Ovary (tissue), 10 donors: ENCODE measurements at places on chromosomes 13 and 19. TPM values are rescaled to one million over a fixed set of nuclear protein-coding genes. Genes with fewer than 3 reads are reported as not detected.
A peak's percentile ranks its signal among the peaks of the same experiment; 100 is the strongest.

DNA sequence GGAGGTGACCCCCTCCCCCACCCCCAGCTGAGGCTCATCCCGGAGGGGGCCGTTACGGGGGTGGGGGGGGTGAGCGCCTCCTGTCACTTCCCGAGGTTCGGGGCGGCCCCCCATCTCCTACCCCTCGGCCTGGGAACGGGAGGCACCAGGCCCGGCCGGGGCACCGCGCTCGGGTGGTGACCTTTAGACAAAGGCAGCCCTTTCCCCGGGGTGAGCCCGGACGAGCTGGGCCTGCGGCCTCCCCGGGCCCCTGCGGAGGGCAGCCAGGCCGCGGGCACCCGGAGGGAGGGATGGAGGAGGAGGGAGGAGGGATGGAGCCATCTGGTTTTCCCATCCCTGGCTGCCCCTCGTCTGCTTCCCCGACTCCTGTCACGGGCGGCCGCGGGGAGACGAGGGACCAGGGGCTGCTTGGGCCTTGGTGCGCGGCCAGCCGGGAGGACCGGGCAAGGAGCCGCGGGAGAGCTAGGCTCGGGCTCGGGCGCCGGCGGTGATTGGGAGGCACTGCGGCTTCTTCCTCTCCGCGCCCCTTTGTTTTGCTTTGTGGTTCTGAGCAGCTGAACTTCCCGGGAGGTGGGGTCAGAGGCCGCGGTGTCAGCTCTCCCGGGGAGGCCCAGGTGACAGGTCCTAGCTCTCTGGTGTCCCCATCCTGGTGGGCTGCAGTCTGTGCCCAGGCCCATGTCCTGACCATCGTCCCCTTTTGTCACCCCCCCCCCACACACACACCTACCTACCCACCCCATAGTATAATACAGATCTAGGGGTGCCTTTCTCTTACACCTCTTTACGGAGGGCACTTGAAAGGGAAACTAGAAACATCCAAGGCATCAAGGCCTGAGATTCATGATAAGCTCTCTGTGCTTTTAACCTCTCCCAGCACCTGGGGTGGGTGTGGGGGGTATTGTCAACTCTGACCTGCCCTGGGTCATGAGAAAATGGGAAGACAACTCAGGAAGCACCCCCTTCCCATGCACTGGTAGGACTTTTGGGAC is 1.3 kb downstream of the BICRA start:
- H3K4me3 ChIP-seq: peak overlapping the region; percentile 62
- H3K27ac ChIP-seq: peak overlapping the region; percentile 76
- H3K4me1 ChIP-seq: peaks cover 11% of the 10 kb centered on the region

- DNase-seq: no peak
- H3K36me3 ChIP-seq: no peaks in the 10 kb centered on the region
- H3K4me1 ChIP-seq: peaks cover 2% of the 10 kb centered on the region
- H3K4me3 ChIP-seq: no peak overlapping the region
- peaks cover 4% of the 10 kb centered on the region for H3K27me3 ChIP-seq
Observed at GRCh38 chr19:1744822-1745563, 8.3 kb upstream of the ONECUT3 start.

- DNase-seq: peak; percentile 79
- no peaks in the 10 kb centered on the region for H3K27me3 ChIP-seq
- no peaks in the 10 kb centered on the region for H3K36me3 ChIP-seq
- H3K4me1 ChIP-seq: no peaks in the 10 kb centered on the region
- H3K27ac ChIP-seq: no peak overlapping the region
Observed at GRCh38 chr19:46704379-46705076, 12.4 kb downstream of the PRKD2 start.

DNA sequence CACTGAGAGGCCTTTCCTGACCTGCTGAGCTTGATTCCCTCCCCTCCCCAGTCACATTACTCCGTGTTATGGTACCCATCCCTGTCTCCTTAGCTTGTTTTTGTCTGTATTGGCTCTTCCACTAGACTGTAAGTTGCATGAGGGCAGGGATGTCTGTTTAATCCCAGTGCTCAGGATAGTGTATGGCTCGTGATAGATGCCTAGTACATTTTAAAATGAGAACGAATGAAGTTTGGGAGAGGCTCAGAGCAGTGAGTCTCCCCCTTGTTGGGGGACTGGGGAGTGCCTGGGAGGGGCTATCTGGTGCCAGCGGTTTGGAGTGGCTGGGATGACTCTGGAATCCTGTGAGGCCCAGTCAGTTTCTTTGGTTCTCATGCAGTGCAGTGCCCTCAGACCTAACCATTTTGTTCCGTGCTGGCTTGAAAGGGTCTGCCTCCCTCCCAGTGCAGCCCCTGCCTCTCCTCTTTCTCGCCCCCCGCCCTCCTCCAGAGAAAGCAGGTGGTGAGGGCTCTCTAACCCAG is 35.5 kb downstream of the ACTN4 start:
- DNase-seq: no peak
- H3K4me1 ChIP-seq: peaks cover 36% of the 10 kb centered on the region
- H3K27me3 ChIP-seq: no peaks in the 10 kb centered on the region
- H3K27ac ChIP-seq: peak overlapping the region; percentile 78
- no peak overlapping the region for H3K4me3 ChIP-seq

- DNase-seq: no peak
- no peaks in the 10 kb centered on the region for H3K4me1 ChIP-seq
- H3K36me3 ChIP-seq: no peaks in the 10 kb centered on the region
- no peak overlapping the region for H3K4me3 ChIP-seq
- H3K27me3 ChIP-seq: no peaks in the 10 kb centered on the region
Observed at GRCh38 chr19:14840206-14840605, 5.2 kb upstream of the OR7A5 start.

- H3K27ac ChIP-seq: no peak overlapping the region
- no peaks in the 10 kb centered on the region for H3K27me3 ChIP-seq
- no peak overlapping the region for H3K4me3 ChIP-seq
- no peaks in the 10 kb centered on the region for H3K36me3 ChIP-seq
- no peaks in the 10 kb centered on the region for H3K4me1 ChIP-seq
- no peak for DNase-seq
Observed at GRCh38 chr19:29013325-29013724, 199.6 kb downstream of the UQCRFS1 start.

GRCh38 chr13:63910511-63910910 is 2494.9 kb upstream of the PCDH20 start:
- no peaks in the 10 kb centered on the region for H3K27me3 ChIP-seq
- no peak for DNase-seq
- no peaks in the 10 kb centered on the region for H3K36me3 ChIP-seq
- H3K4me3 ChIP-seq: no peak overlapping the region
- H3K27ac ChIP-seq: no peak overlapping the region

DNA sequence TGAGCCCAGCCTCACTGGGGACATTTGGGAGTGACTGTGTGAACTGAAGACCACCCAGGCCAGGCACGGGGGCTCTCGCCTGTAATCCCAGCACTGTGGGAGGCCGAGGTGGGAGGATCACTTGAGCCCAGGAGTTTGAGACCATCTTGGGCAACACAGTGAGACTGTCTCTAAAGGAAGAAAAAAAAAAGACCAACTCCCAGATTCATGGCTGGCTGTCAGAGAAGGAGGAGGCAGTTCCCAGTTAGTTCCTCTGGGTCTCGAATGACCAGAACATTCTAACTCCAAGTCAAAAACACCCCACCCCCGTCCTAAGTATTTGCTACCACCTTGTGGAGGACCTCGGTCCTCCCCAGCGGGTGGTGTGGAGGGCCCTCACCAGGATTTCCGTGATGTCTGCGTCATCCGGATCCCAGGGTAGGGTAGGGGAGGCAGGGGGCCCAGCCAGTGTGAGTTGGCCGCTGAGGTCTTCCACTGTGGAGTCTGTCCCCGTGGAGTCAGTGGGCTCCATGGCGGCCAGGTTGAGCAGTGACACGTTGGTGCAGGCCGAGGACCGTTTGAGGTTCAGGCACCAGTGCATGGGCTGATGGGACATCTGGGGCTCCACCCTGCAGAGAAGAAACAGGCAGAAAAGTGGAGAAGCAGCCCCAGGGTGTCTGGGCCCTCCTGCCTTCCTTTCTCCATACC is 1.3 kb downstream of the TSKS start:
- no peaks in the 10 kb centered on the region for H3K36me3 ChIP-seq
- H3K4me3 ChIP-seq: no peak overlapping the region
- H3K27me3 ChIP-seq: no peaks in the 10 kb centered on the region
- H3K27ac ChIP-seq: no peak overlapping the region
- no peak for DNase-seq

DNA sequence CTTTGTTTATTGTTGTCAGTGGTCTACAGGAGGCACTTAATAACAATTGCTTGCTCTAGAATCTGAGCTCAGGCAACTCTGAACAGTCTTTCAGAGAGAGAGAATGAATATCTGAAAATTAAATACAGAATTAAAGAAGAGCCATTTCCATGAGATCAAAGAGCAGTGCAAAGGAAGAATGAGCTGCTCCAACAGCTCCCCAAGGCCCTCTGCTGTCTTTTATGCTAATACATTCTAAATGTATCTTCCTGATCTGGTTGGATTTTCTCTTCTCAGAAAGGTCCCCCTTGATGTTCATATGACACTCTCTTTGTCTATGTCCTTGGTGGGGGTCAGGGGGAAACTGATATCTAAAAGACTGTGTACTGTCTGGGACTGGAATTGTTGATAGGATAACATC is 1029.6 kb downstream of the PCDH9 start:
- H3K36me3 ChIP-seq: no peaks in the 10 kb centered on the region
- no peak overlapping the region for H3K27ac ChIP-seq
- H3K4me1 ChIP-seq: no peaks in the 10 kb centered on the region
- H3K4me3 ChIP-seq: no peak overlapping the region

DNA sequence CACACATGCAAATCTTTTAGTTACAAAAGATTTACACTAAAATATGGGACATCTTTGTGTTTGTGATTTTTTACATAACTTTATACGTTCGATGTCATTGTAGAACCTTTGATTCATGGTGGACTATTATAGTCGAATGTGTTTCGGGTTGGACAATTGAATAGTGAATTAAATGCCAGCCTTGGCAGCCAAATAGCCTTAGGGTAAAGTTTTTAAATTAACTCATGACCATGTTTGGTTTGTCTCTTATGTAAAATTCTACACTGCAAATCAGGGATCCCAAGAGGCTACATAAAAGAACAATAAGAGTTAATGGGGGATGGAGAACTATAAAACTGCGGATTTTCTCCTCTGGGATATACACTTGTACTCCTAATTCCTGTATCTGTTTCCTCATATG is 1735.6 kb upstream of the SPRY2 start:
- no peaks in the 10 kb centered on the region for H3K4me1 ChIP-seq
- no peak overlapping the region for H3K4me3 ChIP-seq
- no peak for DNase-seq
- H3K27ac ChIP-seq: no peak overlapping the region
- no peaks in the 10 kb centered on the region for H3K36me3 ChIP-seq

DNA sequence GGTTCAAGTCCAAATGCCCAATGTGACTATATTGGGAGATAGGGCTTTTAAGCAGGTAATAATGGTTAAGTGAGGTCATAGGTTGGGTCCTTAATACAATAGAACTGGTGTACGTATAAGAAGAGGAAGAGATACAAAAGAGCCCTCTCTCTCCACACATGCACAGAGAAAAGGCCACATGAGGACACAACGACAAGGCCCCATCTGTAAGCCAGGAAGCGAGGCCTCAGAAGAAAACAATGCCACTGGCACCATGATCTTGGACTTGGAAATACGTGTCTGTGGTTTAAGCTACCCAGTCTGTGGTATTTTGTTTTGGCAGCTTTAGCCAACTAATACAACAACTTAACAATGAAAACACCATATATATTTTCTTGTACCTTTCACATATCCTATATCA is 23.4 kb upstream of the RFC3 start:
- no peak for DNase-seq
- no peaks in the 10 kb centered on the region for H3K36me3 ChIP-seq
- no peaks in the 10 kb centered on the region for H3K4me1 ChIP-seq
- H3K27ac ChIP-seq: no peak overlapping the region
- no peaks in the 10 kb centered on the region for H3K27me3 ChIP-seq

DNA sequence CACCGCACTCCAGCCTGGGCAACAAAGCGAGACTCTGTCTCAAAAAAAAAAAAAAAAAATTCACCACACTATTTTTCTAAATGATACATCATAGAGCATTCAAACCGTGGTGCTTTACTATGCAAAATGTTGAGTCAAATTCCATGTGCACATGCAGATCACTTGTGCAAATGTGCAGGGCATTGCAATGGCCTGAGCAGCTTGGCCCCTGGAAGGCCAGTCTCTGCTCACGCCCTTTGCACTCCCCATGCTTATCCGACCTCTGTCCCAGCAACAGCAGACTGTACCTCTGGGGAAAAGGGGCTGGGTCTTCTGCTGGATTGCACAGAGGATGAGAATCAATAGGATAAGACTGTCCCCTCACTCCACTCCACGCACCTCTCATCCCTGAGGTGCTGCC is 58.5 kb downstream of the PARP4 start:
- no peaks in the 10 kb centered on the region for H3K27me3 ChIP-seq
- no peak overlapping the region for H3K4me3 ChIP-seq
- no peaks in the 10 kb centered on the region for H3K4me1 ChIP-seq

GRCh38 chr19:42148266-42148665 is 16.0 kb upstream of the POU2F2 start:
- no peaks in the 10 kb centered on the region for H3K27me3 ChIP-seq
- no peaks in the 10 kb centered on the region for H3K36me3 ChIP-seq
- H3K27ac ChIP-seq: no peak overlapping the region

GRCh38 chr13:111629926-111630325 is 309.5 kb downstream of the TEX29 start:
- no peak overlapping the region for H3K4me3 ChIP-seq
- no peaks in the 10 kb centered on the region for H3K36me3 ChIP-seq
- H3K27me3 ChIP-seq: no peaks in the 10 kb centered on the region

DNA sequence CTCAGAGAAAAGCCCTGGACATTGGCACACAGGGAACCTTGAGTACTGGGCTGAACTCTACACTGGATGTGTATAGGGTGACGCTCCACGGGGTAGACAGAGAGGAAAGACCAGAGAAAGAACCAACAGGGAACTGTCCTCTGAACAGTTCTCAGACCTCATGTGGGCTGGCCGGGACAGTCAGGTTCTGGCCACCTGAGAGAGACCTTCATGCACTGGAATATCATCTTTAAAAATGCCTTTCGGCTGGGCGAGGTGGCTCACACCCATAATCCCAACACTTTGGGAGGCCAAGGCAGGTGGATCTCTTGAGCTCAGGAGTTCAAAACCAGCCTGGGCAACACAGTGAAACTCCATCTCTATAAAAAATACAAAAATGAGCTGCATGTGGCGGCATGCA is 143.8 kb upstream of the GJB6 start:
- H3K4me3 ChIP-seq: no peak overlapping the region
- H3K27me3 ChIP-seq: no peaks in the 10 kb centered on the region
- DNase-seq: no peak
- H3K27ac ChIP-seq: no peak overlapping the region
- H3K36me3 ChIP-seq: no peaks in the 10 kb centered on the region

- H3K36me3 ChIP-seq: no peaks in the 10 kb centered on the region
- H3K4me1 ChIP-seq: peaks cover 1% of the 10 kb centered on the region
- no peak for DNase-seq
- no peak overlapping the region for H3K4me3 ChIP-seq
- no peaks in the 10 kb centered on the region for H3K27me3 ChIP-seq
Observed at GRCh38 chr13:59345311-59345710, 818.4 kb downstream of the DIAPH3 start.

APOC1 gene
- 25.4 TPM for total RNA-seq

ZNF98 gene
- total RNA-seq: 9.5 TPM

ZNF763 gene
- 9.4 TPM for total RNA-seq

RAX2 gene
- total RNA-seq: not detected

FCAR gene
- total RNA-seq: 2.0 TPM

OSCAR gene
- 3.8 TPM for total RNA-seq

EPSTI1 gene
- total RNA-seq: 11.9 TPM

CYP4F2 gene
- not detected for total RNA-seq

ZNF528 gene
- total RNA-seq: 19.9 TPM
